ENCODE measurements at places on chromosomes 7 and 10.

- no peak for DNase-seq
Measured at GRCh38 chr10:52895059-52895458, 122.5 kb upstream of the MBL2 start.

GRCh38 chr10:130934293-130935127, 377.0 kb downstream of the TCERG1L start:
- DNase-seq = no peak

- peak; percentile 76 for DNase-seq
Measured at GRCh38 chr10:74947781-74948401, 121.5 kb downstream of the KAT6B start.

- DNase-seq = no peak
Measured at GRCh38 chr7:92909686-92910475, 73.5 kb upstream of the CDK6 start.

DNA sequence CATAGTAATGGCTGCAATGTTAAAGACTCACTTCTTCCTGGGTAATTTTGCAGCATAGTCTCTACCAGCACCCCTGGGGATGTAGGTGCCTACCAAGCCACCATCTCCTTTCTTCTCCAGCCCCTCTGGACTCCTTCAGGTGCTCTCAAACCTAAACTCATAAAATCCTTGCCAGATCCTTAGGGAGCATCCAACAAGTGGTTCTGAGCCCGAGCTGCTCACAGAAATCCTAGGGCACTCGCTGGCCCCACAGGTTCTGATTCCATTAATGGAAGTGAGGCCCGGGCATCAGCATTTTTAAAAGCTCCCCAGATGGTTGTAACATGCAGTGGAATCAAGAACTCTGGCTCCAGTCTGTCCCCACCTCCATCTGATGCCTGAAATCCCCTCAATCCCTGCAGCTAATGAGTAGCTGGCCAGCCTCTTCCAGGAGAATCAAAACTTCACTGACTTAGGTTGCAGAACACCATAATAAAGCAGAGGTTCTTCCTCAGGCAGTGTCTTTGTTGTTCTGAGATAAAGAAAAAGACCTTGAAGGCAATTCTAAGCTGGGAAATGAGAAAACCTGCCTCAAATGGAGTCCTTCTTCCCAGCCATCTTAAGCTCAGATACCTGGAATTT, 336.8 kb downstream of the KCNMA1 start:
- DNase-seq = no peak
